Ovary (tissue), 10 donors: ENCODE measurements at places on chromosomes 1 and 21. TPM values are rescaled to one million over a fixed set of nuclear protein-coding genes. Genes with fewer than 3 reads are reported as not detected.

DNA sequence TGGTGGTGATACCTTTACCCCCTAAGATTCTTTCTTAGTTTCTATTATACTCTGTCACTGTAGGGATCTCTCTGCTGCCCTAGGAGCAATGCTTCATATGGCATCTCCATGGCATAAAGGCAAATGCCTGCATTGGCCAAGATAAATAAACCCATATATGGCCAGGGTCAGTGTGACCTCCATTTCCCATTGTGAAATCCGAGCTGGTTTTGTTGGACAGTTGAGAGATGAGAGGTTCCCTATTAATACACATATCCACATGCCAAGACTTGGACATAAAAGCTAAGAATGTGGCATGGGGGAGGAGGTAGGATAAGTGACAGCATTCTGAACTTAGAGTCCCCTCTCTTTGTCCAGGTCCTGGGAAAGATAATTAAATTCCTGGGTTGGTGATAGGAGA is 1.4 kb downstream of the TPM3 start:
- no peak for DNase-seq

DNA sequence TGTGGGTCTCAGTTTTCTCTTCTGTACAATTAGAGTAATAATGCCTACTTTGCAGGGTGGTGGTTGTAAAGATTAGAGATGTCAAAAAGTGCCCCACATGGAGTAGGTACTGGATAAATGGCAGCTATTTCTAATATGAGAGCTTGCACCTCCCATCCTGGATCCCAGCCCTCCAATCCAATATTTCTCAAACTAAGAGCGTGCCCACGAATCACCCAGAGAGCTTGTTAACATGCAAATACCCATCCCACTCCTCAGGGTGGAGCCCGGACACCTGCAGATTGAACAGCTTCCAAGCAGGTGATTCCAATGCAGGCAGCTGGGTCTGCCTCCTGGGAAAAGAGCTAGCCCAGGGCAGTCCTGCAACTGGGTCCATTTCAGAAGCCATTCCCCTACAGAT is 33.0 kb downstream of the LRRN2 start:
- DNase-seq: no peak

GRCh38 chr1:24341260-24341659 is 22.1 kb downstream of the GRHL3 start:
- no peak for DNase-seq

DNA sequence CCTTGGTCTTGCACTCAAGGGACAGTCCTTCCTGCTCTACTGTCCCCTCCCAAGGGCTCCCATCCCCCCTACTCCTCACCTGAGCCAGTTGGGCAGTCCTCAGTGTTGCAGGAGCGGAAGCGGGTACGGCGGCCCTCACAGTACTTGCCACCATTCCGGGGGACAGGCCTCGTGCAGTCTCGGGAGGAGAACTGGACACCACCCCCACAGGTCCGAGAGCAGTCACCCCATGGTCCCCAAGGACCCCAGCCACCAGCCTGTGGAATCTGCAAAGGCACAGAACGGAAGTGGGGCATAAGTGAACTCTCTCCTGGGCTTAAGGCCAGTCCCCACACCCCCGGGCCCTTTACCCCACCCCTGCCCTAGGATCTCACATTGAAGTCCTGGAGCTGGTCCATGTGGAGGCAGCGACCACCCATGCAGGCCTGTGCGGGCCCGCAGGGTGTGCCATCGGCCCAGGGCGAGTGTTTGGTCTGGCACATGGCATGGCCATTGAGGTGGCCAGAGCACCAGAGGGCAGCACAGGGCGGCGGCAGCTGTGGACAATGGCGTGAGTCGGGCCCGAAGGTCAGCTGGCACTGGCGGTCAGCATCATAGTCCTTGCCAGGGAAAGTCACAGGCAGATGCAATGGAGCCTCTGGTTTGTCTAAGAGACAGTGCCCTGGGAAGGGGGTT is 5.2 kb downstream of the ADAMTS4 start:
- DNase-seq: peak; percentile 59

DNA sequence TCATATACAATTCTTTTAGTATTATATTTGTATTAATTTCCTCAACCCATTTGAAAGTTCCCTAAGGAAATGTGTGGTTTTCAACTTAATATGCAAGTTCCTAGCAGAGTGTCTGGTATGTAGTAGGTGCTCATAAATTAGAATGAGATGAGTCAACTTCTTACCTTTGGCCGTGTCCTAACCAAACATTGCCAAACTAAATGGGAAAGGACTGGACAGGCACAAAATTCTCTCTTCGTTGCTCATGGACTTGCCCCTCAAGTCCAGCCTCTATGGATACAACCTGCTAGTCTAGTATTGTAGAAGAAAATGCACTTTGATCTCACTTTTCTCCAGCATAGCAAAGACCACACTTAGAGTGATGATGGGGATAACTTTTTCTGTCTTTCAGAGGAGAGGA is 11.6 kb upstream of the MRPS14 start:
- DNase-seq: no peak

DNA sequence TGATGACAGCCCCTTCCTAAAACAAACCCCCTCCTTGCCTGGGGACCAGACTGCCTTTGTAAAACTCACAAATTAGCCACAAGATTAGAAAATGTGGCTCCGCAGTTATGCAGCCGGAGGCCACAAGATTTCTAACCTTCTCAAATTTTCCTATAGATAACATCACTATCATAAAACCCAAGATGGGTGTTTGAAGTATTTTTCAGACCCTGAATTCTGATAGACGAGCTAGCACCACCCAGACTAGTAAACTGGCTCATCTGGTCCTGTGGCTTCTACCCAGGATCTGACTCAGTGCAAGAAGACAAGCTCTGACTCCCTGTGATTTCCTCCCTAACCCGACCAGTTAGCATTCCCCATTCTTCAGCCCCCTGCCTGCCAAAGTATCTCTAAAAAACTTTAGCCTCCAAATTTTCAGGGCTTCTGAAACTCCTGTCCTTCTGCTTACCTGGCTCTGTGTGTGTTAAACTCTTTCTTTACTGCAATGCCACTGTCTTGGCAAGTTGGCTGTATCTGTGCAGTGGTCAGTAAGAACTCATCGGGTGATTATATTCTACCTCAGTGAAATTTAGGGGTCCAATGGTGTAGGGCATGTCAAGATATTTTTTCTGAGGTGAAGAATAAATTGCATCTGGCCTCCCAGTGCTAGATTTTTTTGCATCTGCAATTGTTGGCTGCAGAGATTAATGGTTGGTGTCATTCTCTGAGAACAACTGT is 102.1 kb downstream of the S1PR1 start:
- DNase-seq: no peak

IPO9 gene
- total RNA-seq: 40.7 TPM
